ENCODE measurements at places on chromosomes 16 and 17.

DNA sequence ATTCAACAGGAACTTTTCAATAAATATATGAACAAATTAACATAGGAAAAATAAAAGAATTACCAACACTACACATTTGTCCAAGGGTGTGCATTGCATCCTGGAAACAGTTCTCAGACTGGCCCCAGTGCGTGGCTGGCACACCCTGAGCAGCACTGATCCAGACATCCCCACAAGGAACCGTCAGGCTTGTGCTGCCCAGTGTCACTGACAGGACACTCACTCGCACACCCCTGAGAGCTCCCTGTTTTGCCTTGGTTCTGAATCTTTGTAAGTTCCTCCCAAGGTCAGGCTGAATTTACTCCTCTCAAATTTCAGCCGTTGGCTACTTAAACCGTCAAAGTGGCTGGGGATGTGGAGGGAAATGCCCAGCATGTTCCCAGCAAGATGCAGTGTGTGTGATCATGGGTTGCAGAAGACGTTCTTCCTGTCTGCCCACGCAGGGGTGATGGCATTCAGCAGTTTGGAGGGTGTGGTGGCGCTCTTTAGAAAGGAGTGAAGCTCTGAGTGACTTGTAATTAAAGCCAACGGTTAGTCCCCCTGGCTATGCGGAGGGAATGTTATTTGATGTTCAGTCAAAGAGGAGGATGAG is 1.7 kb downstream of the MT2A start:
- no peak for DNase-seq

DNA sequence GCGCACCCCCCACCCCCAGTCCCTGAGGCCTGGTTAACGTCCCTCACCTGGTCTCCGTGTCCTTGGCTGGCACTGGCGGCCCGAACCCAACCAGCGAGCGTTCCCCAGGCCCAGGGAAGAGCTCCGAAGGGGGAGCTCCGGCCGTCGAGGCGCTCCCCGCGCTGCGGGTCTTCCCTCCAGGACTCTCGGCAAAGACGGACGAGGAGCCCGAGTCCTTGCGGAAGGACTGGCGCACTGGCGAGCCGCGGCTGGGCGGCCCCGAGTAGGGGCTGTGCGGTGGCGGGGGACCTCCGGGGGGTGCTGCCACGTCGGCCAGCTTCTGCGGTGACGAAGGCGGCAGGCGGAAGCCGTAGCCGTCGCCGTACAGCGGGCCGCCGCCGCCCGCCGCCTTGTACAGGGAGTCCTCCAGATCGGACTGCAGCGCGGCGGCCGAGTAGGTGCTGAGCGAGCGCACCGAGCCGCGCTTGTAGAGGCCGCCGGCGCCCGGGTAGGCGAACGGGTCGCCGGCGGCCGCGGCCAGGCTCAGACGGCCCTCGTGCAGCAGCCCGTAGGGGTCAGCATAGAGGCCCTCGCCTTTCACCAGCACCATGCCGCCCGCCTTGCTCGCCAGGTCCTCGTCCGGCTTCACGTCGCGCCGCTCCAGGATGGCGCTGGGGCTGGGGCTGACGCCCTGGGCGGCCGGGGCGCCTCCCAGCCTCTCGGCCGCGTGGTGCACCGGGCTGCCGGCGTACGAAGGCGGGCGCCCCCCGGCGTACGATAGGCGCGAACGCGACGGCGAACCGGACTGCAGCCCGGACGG is 44.1 kb downstream of the SRCIN1 start:
- DNase-seq: no peak

DNA sequence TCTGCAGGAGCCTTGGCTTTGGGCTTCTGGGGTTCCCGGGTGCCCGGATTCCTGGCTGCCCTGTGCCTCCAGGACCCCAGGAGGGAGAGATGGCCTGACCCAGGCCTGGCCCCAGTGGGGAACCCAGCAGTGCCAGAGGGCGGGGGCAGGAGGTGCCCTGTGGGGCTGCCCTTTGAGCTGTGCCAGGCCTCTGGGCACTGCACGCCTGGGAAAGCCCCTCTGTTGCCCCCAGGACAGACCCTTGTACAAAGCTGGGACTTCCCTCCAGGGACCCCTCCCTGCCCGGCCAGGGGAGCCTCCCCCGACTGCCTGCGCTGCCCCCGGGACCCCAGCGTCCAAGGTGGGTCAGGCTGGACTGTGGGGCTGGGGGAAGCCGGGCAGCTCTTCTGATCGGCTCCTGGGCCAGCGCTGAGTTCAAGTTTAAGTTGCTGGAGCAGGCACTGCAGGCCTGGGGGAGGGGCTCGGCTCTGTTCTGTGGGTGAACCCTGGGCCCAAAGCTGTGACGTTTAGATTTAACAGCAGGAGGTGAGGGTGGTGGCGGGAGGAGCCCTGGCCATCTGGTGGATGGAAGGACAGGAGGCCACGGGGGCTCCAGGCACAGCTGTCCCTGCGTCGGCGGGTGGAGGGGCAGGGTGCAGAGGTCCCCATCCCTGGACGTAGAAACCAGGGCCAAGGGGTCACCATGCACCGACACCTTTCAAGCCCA is 27.6 kb upstream of the C1QTNF8 start:
- no peak for DNase-seq

DNA sequence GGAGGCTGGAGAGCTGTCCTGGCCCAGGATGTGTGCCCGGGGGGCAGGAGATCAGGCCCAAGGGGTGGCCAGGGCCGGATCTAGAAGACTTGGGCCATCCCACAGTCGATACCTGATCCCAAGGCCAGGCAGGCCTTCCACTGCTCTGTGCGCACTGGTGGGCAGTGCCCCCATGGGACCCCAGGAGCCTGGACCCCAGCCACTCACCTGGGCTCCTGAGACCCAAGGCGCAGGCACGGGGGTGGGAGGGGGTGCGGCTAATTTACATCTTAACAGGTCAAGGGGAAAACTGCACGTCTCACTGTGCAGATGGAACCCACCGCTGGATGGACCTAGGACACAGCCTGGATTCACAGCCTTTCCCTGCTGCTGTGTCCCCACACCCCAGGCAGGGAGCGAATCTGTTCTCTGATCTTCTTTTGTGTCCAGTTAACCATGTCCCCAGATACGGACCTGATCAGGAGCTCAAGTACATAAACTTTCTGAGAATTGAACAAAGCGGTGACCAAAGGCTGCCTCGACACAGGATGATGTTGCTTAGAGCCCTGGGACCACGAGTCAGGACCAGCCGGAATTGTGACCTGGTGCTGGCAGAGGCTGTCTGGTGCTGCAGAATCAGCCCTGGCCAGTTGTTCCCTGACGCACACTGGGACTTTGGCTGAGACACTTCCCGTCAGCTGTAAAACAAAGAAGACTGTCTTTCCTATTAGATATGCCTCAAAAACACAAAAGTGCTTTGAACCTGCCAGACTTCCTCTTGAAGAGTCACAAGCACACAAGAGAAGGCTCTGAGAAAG is 60.6 kb downstream of the TNFRSF13B start:
- DNase-seq: no peak

DNA sequence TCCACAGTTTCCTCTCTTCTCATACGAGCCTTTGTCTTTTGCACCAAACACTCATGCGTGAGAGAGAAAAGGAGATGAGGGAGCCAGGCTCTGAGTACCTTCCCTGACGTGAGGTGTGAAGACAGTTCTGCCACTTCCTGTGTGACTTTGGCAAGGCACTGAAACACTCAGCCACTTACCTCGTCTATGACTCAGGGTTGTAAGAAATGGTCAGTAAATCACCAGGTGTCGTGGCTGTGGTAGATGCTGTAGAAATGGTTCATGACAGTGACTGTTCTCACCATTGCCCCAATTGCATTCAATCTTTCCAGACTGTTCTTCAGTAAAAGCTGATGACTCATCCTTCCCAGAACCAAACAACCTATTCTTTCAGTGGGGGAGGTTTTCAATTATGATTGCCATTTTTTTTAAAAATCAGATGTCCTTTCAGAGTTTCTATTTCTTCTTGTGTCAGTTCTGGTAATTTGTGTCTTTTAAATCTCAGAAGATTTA is 49.2 kb upstream of the CBFA2T3 start:
- no peak for DNase-seq

- DNase-seq: no peak
Measured at GRCh38 chr16:58042886-58043515, 17.4 kb downstream of the MMP15 start.

DNA sequence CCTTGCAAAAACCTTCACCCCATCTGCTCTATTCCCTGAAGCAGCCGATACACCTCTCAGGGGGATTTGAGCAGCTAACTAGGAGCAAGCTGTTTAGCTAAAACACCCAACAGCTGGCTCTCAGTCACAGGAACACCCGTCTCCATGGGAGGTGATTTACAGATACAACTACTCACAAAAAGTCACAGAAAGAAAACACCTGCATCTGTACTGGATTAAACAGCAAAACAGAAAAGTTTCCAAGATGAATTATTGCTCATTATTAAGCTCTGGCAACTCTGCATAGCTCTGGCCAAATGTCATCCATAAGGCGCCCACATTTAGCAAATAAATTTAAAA is 22.3 kb downstream of the GJC1 start:
- no peak for DNase-seq
